Activated CD4-positive, CD25-positive, alpha-beta regulatory T cell (primary cell): ENCODE measurements at places on chromosomes 1 and 21.

DNA sequence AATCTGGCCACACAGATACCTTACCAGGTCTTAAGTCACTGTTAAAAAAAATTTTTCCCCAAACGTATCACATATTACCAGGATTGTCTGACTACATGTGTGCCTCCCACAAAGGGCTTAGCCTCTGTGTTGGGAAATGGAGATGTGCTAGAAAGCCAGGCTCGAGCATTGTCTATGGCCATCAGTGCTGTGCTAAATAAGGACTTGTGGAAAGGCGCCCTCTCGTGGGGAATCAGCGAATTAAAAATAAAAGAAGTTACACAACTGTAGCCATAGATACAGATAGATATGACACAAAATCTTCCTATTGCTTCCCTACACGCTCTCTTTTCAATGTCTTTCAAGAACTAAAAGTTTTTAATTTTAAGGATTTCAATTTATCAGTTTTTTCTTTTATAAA, 47.5 kb upstream of the CRNN start:
- peak; percentile 23 for DNase-seq

DNA sequence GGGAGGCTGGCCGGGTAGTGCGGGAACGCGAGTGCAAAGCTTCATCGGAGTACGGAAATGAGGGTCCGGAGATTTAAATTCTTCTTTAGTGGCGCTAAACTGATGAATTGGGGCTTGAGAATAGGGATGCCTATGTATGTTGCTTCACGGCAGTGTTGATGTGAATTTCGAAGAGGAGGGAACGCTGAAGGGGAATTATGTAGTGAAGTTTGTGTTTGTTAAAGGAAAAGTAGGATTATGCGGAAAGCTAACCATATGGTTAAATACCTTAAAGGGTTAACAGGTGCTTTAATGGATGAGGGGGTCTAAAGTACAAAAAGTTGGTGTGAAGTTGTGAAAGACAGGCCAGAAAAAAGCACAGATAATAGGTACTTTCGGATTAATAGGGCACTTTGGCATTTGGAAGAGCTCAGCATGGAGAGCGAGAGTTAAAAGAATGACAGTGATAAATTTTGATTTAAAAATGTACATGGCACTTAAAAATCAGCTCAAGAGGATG, 1.4 kb downstream of the HS2ST1 start:
- no peak for DNase-seq

DNA sequence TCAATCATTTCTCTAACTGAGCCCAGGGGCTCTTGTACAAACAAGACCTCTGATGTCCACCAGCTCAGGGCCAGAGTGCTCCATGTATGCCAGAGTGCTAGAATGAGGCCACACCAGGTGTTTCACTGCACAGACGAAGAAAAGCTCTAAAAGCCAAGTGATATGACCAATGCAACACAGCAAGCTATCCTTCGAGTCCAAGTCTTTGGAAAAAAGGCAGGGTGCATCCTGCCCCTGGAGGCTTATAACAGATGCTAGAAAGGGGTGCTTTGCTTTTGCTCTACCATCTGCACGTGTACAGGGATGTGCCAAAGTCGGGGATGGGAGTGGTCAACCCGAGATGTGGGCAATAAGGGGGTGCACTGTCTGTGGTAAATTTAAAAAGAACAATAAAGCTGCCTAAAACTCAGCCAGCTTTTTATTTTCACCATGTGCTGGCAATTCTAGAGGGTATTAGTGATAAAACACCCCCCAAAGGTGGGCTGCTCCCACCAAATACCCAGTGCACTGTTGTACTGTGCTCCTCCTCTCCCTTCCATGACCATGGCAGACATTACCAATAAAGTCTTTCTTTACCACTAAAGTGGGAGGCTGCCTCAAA, 32.1 kb downstream of the SMIM12 start:
- no peak for DNase-seq

- DNase-seq, result no peak
Observed at GRCh38 chr1:54606990-54607325, 16.4 kb downstream of the FAM151A start.

GRCh38 chr1:66623812-66624211, 89.9 kb downstream of the SGIP1 start:
- DNase-seq, result no peak

DNA sequence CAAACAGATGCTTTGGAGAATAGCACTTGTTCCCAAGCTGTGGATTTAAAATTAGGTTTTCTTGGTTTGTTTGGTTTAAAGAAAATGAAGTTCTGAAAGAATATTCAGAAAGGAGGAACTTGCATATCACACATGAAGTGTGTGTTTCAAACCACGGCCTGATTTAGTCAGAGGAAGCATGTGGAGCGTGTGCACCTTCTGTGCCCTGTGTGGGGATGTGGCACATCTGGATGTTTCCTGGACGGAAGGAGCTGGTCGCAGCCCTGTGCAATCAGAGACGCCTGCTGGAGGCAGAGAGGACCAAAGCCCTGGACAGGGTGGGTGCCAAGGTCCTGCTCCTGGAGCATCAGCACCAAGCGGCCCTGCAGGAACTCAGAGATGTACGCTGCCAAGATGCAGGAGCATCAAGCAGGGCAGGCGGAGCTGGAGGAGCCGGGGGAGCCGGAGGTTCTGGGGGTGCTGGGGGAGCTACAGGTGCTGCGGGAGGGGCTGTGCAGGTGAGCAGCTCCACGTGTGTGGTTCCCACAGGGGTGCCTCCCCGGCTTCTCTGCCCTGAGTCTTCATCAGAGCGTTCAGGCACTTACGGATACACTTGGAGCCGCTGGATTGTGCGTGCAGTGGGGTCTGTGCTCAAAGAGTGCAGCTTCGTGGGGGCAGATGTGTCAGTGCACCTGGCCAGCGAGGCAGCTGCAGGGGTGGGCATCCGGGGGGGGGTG, 45.7 kb downstream of the PCNT start:
- DNase-seq, result no peak

GRCh38 chr1:46587069-46587468, 17.0 kb downstream of the MKNK1 start:
- DNase-seq, result no peak

- no peak for DNase-seq
Observed at GRCh38 chr1:182478238-182478637, 28.3 kb downstream of the RGSL1 start.

DNA sequence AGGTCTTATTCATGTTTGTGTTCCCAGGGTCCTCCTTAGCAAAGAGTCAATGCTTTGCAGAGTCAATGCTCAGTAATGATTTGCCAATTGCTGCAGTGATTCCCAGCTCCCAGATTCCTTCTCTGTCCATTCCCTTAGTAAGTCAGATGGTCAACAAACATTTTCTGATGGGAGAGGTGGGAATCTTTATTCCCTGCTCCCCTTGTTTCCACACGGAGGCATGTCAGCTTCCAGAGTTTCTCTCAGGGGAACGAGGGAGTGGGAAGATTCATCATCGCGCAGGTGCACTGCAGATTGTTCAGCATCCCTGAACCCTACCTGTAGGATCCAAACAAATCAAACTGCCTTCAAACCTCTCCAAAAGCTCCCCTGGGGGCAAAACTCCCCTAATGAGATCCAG, 7.5 kb upstream of the AHDC1 start:
- no peak for DNase-seq

DNA sequence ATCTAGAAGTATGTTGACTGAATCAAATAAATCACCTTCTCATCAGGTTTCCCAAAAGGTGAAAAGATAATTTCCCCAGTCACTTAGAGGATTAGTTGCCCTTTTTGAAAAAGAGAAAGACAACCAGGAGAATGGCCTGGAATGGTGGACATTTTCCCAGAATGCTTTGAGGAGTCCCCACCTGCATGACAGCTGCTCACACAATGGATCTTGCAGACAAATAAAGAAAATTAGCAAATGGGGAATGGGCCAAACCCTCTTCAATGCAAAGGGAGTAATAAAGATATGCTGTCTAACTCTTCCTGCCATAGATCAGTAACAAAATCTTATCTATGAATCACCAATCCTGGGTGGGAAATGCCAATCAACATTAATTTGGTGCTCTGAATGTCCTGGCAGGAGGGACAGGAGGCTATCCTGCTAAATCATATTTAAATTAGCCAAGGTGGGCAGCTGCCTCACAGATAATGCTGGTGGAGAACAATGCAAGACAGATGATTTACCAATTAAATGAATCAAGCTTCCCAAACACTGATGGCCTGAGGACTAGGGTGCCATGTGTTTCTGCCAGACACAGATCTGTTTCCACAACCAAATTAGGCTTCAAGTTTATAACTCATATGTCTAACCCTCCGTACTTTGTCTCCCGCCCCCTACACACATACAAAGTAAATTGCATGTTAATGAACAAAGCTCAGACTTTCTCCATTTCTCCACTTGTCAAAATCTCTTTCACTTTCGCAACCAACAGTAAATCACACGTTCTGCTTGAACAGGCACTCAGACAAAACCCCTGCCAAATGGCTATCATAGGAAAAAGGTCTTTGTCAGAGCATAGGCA, 488.0 kb upstream of the PLXNA2 start:
- no peak for DNase-seq

DNA sequence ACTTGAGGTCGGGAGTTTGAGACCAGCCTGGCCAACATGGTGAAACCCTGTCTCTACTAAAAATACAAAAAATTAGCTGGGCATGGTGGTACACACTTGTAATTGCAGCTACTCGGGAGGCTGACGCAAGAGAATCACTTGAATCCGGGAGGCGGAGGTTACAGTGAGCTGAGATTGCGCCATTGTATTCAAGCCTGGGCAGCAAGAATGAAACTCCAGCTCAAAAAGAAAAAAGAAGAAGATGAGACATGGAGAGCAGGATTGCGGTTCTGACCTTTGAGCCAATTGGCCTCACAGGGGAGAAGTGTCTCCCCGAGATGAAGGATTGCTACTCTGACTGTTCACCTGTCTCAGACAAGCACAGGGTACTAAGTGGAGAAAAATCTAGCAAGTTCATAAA, 6.6 kb downstream of the SCCPDH start:
- DNase-seq, result no peak

GRCh38 chr1:152023221-152023620, 13.6 kb downstream of the S100A11 start:
- DNase-seq, result no peak

DNA sequence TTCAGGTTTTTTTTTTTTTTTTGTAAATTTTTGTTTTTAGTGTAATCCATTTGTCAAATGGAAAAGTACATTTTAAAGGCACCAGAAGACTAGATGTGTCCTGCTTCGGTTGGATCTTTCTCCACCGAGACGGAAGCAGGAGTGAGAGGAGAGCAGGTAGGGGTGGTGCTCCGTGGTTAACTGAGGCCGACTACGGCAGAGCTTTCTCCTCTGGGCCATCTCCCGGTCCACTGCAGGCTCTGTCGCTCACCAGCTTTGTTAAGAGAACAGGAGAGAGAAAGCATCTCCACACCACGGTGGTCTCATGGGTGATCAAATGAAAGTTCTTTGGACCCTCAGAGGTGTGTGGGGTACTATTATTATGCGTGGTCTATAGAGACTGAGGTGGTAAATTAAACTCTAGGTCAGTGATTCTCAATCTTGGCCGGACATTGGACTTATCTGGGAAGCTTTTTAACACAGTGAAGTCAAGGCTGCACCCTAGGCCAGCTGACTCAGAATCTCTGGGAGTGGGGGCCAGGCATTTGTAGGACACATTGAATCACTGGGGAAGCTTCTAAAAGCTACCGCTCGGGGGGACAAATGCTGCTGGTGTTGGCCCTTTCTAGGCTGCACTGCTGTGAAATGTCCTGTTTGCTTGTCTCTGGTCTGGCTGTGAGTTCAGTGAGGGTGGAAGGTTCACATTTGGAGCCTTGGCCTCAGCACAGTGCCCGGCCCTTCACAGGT, 25.0 kb downstream of the ABCA4 start:
- no peak for DNase-seq

- DNase-seq, result no peak
Observed at GRCh38 chr1:70498666-70499065, 87.6 kb downstream of the CTH start.

- no peak for DNase-seq
Observed at GRCh38 chr1:108016451-108016920, 51.5 kb upstream of the VAV3 start.

GRCh38 chr1:18956193-18957135, at the start of gene IFFO2:
Gene IFFO2 (minus strand): TSS chr1:18956676. CDS start chr1:18956332, 344 bp downstream.
- DNase-seq, result peak; percentile 97

- no peak for DNase-seq
Observed at GRCh38 chr21:38267136-38267755, 10.5 kb downstream of the KCNJ15 start.

- no peak for DNase-seq
Observed at GRCh38 chr1:157437296-157437695, 115.0 kb downstream of the FCRL5 start.

DNA sequence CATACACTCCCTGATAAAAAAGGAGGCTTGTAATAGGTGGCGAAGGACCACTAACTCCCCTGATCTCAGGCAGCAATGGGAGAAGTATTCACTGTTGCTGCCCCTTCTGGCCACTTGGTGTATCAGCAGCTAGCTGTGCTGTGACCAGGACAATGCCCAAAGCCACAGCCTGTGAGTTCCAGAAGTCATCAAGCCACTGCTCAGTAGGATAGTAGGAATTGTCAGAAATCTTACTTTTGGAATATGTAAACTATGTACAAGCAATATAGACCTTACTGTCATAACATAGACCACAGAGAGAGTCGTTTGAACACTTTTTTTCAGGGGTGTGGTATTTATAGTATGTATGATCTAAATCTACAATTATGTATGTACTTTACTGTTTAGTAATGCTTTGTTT, 248.3 kb upstream of the CAMK1G start:
- no peak for DNase-seq

DNA sequence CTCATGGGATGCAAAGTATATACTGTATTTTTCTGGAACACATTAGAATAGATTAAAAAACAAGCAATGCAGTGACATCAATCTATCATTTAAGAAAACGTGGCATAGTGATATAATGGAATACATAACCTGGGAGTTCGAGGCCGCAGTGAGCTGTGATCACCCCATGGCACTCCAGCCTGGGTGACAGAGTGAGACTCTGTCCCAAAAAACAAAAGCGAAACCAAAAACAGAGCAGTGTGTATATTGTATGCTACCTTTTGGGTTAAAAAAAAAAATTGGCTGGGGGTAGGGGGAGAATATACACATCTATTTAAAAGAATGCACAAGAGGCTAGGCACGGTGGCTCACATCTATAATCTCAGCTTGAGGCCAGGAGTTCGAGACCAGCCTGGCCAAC, 13.5 kb downstream of the SLC2A1 start:
- no peak for DNase-seq

GRCh38 chr1:182118851-182119250, 57.3 kb upstream of the ZNF648 start:
- DNase-seq, result no peak

GRCh38 chr1:12124693-12125421, 41.9 kb upstream of the TNFRSF1B start:
- DNase-seq, result peak; percentile 74

- DNase-seq, result no peak
Observed at GRCh38 chr1:98355656-98356383, 305.7 kb upstream of the SNX7 start.

- no peak for DNase-seq
Observed at GRCh38 chr1:10530281-10530740, 55.6 kb downstream of the PEX14 start.

DNA sequence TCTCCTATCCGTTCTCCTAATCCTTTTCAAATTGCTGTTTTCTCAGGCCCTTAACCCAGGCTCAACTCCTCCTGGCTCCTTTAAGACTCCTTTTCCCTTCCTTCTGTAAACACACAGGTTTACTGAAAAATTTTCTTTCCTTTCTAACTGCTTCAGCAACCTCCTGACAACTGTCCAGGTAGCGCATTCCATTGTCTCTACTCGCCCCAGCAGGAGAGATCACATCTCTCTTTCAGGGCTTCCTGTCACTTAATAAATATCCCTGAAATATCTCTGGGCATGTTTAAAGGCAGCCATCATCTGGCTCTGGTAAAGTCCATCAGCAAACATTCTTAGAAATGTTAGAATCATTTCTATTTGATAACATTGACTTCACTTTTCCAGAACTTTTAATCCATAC, 211.2 kb upstream of the PTBP2 start:
- DNase-seq, result no peak

- DNase-seq, result no peak
Observed at GRCh38 chr1:180981596-180982387, 40.9 kb downstream of the STX6 start.
